SK-MEL-5 (cell line): ENCODE measurements at places on chromosomes 13 and 19.

GRCh38 chr13:100361504-100361903 is 227.1 kb downstream of the GGACT start:
- DNase-seq = peak; percentile 53

DNA sequence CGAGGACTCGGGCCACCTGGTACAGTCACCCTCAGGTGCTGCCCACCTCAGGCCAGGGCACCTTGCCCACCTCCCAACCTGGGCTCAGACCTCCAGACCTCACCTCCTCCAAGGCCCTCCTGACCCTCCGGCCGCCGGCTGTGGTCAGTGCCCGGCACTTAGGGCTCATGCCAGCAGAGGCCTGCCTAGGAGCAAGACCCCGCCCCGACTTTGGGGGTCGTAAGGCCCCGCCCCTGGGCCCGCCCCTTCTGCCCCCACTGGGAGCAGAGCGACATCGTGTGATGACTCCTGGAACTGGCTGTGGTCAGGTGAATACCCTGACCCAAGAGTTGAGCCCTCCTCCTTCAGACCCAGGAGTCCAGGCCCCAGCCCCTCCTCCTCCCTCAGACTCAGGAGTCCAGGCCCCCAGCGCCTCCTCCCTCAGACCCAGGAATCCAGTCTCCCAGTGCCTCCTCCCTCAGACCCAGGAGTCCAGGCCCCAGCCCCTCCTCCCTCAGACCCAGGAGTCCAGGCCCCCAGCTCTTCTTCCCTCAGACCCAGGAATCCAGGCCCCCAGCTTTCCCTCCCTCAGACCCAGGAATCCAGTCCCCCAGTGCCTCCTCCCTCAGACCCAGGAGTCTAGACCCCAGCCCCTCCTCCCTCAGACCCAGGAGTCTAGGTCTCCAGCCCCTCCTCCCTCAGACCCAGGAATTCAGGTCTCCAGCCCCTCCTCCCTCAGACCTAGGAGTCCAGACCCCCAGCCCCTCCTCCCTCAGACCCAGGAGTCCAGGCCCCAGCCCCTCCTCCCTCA is at the start of gene SBK2:
Gene SBK2, minus strand, starts transcription at position 183 of the 790 bp plus-strand sequence. CDS start 839 bp downstream, outside the sequence.
- DNase-seq = peak; percentile 24

DNA sequence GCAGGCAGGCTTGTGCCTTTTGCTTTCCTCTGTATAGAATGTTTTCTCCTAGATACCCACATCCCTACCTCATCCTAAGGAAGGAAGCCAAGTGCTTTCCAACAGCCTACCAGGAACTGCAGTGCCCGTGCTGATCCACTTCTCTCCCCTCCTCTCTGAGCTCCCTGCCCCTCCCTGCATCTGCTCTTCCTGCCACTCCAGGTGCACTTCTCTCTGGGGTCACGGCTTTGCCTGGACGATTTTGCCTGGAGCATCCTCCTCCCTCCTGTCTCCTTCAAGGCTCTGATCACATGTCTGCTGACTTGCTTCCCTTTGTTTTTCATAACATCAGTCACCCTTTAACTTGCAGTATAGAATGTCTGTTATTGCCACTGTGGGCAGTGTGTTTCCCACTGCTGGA is 34.7 kb upstream of the IRS2 start:
- no peak for DNase-seq

DNA sequence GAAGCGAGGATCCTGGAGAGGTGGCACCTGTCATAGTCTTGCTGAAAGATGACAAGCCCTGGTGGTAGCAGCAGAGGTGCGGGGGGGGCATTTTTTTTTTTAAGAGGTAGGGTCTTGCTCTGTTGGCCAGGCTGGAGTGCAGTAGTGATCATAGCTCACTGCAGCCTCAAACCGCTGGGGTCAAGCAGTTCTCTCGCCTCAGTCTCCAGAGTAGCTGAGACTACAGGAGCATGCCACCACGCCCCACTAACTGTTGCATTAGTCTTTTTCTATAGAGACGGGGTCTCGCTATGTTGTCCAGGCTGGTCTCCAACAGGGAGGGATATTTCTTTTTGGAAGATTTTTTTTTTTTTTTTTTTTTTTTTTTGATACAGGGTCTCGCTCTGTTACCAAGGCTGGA is 3.3 kb downstream of the BAX start:
- DNase-seq = no peak

DNA sequence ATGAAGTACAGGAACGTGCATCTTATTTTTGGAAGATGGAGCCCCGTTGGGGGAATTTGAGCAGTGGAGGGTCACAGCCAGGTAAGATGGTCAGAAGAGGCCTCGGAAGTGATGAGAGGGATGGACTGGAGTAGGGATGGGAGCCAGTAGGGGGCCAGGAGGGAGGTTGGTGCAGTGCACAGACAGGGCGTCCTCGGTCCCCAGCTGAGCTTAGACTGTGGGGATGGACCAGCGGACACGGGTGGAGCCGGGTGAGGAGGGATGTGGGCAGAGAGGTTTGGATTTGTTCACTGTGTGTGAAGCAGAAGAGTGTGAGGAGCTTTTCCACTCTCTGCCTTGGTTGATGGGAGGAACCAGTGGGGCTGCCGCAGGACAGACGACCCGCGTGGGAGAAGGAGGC is 10.6 kb downstream of the RPS9 start:
- DNase-seq = no peak

GRCh38 chr19:14566712-14567077 is 5.2 kb downstream of the NDUFB7 start:
- DNase-seq = no peak

- DNase-seq = no peak
Observed at GRCh38 chr19:43628646-43629326, 9.4 kb upstream of the ZNF428 start.

- DNase-seq = no peak
Observed at GRCh38 chr13:37923236-37923635, 53.7 kb upstream of the TRPC4 start.
